ENCODE measurements at places on chromosomes 6 and 20.

DNA sequence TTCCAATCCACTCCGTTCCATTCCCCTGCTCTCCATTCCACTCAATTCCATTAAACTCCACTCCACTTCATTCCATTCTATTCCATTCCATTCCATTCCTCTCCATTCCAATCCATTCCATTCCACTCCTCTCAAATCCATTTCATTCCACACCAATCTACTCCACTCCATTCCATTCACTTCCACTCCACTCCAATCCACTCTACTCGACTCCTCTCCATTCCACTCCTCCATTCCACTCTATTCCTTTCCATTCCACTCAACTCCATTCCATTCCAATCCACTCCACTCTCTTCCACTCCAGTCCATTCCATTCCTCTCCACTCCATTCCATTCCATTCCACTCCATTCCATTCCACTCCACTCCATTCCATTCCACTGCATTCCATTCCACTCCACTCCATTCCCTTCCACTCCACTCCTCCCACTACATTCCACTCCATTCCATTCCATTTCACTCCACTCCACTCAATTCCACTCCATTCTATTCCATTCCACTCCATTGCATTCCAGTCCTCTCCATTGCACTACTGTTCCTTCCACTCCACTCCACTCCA, 22.6 kb upstream of the DEFB125 start:
- no peak for DNase-seq

DNA sequence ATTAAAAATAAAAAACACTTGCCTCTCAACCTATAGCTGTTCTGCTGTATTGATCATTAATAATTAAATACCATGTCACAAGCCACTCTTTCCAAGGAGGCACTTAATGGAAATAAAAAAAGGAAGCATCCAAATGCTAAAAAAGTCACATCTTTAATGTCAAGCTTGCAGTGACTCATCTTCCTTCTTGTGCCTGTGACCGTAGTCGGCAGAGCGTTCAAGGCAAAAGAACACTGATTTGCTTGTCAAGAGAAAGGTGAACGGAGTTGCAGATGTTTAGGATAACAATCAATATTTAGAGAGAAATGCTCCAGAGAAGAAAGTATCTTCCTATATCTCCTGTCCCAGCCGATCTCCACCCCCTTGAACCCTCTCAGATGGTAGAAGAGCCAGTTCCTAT, 341.0 kb upstream of the OPRM1 start:
- no peak for DNase-seq

DNA sequence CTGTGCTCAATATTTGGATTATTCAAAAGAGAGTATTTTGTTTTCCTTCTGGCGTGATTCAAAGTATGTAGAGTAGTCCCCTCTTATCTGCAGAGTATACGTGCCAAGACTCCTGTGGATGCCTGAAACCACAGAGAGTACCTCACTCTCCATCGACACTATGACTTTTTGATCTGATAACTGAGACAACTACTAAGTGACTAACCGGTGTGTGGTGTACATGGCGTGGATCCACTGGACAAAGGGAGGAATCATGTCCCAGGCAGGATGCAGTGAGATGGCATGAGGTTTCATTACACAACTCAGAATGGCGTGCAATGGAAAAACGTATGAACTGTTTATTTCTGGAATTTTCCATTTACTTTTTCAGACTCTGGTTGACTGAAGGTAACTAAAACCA, 112.2 kb upstream of the PDE7B start:
- no peak for DNase-seq

DNA sequence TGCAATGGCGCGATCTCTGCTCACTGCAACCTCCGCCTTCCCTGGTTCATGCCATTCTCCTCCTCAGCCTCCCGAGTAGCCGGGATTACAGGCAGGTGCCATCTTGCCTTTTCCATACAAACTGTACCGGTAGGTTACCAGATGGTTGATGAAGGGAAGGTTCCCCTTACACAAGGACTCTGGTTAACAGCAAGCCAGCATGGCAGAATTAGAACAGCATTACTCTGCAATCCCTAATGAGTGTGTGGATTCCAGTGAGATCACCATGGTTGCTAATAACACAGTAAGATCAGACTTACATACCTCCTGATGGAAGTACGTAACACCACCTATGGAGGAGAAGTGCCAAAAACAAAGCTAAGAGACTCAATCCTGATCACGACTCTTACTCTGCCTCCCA, 51.7 kb downstream of the TTI1 start:
- DNase-seq: no peak

- DNase-seq: no peak
Observed at GRCh38 chr6:7468382-7469081, 72.9 kb upstream of the DSP start.

GRCh38 chr6:41813469-41813868, 26.0 kb downstream of the TOMM6 start:
- no peak for DNase-seq

GRCh38 chr20:23399568-23400241, 21.6 kb downstream of the NAPB start:
- no peak for DNase-seq

DNA sequence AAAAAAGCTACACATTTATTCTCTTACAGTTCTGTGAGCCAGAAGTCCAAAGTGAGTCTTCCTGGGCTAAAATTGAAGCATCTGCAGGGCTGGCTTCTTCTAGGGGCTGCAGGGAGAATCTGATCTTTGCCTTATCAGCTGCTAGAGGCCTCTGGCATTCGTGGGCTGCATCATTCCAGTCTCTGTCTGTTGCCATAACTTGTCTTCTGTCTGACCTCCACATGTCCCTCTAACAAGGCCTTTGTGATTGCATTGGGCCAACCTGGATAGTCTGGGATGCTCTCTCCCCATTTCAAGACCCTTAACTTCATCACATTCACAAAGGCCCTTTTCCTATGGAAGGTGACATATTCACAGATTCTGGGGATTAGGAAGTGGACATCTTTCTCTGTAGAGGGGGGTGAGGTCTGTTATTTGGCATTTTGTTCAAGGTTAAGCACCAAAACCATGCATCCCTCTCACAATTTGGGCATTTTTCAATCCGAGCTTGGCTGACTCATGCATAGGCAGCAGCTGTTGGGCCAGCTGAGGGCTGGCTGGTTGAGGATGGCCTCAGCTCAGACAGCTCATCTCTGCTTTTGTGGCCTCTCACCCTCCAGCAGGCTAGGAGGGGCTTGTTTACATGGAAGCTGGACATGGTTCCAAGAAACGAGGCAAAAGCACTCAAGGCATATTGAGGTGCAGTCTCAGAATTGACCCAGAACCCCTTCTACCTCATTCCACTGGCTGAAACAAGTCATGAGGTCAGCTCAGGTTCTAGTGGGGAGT, 116.1 kb upstream of the NXT1 start:
- DNase-seq: no peak

DNA sequence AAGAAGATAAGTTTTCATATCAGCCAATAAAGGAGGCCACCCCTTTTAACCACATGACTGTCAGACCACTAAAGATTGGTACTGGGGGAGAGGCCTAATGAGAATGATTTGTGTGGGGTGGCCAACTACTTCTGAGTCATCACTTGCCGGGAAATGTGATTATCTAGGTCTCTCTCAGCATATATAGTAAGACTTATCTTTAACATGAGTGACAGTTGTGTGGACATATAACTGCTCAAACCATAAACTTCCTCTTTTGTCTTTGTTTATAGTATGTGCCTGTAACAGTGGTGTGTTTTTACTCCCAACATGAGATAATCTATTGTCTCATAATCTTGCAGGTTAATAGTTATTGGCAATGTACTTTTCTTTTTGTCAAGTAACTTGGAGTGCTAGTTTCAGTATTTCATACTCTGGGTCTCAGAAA, 312.4 kb downstream of the CDKAL1 start:
- no peak for DNase-seq
